NCI-H524 (cell line): ENCODE measurements at places on chromosomes 13 and 19.

GRCh38 chr13:94427313-94427953 is 52.0 kb downstream of the DCT start:
- no peak for DNase-seq

DNA sequence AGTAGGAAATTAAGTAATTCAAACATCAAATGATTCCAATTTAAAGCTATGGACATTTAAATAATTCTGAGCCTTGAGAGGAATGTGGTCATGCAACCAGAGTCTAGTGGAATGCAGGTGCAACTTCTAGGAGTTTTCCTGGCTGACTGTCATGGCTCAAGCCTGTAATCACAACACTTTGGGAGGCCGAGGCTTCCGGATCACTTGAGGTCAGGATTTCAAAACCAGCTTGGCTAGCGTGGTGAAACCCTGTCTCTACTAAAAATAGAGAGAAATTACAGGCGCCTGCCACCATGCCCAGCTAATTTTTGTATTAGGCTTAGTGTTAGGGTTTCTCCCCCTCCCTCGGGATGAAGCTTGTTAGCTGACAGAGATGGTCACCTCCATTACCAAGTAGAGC is 6.4 kb downstream of the ZNF808 start:
- DNase-seq, result no peak

GRCh38 chr13:26881154-26881553 is 120.6 kb upstream of the GPR12 start:
- DNase-seq, result no peak

GRCh38 chr13:37486171-37486681 is 112.3 kb downstream of the POSTN start:
- DNase-seq, result no peak

DNA sequence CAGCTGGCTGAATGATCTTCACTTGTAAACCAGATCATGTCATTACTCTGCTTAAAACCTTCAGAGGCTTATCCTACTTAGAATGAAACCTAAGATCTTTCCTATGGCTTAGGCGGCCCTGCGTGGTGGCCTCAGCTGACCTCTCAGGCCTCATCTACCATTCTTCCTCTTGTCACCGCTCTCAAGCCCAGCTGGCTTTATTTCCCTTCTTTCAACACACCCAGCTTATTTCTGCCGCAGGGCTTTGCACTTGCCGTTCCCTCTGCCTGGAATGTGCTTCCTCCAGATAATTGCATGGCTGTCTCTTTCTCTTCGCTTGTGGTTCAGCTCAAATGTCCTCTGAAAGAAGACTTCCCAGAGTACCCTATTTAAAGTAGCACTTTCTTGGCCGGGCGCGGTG is 3.6 kb upstream of the ASF1B start:
- DNase-seq, result peak; percentile 19

DNA sequence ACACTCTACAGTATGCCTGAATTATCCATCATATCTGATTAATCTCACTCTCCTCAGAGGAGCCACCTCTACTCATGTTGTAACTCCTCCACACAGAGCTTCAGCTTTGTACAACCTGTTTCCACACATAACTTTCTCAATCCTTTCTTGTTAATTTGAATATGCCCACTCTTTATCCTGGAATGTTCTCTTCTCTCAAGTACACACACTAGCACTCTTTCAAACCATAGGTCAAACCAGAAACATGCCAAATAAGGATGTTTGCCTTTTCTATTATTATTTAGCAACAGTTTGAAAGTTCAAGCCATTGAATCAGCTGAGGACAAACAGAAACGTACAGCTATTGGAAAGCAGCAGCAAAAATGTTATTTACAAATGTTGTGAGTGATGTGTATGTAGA is 110.3 kb downstream of the MIPEP start:
- DNase-seq, result no peak

DNA sequence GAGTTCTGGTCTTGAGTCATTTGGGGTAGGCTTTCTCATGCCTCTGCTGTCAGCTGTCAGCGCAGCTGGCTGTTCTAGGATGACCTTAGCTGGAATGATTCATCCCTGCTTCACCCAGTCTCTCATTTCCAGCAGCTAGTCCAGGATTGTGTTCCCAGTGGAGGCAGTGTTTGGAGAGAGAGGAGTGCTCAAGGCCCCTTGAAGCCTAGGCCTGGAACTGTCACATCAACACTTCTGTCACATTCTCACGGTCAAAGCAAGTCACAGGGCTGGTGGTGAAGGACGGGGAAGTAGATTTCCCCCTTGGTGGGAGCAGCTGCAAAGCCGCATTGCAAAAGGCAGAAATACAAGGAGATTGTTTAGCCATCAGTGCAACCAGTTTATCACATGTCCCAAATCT is 15.2 kb downstream of the TPT1 start:
- DNase-seq, result no peak

DNA sequence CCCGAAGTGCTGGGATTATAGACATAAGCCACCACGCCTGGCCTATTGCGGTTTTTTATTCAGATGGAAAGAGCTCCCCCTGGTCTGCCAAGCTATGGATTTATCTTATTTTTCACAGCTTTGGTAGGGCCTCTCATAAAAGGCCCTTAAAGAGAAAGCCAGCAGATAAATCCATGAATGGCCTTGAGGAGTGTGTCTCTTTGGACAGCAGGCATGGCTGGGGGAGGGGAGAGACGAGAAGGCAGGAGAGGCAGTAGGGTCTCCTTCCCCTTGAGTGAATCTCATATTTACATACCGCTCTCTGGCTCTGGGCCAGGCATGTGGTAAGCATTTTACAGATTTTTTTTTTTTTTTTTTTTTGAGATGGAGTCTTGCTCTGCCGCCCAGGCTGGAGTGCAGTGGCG is 25.2 kb downstream of the MARK4 start:
- no peak for DNase-seq

GRCh38 chr13:23947893-23948292 is 50.6 kb upstream of the C1QTNF9B start:
- DNase-seq, result no peak

GRCh38 chr13:23231241-23231640 is 50.5 kb downstream of the SGCG start:
- no peak for DNase-seq

GRCh38 chr13:38697628-38698333 is 10.9 kb downstream of the FREM2 start:
- no peak for DNase-seq

- peak; percentile 58 for DNase-seq
Observed at GRCh38 chr19:4449022-4449638, 8.5 kb downstream of the UBXN6 start.

- no peak for DNase-seq
Observed at GRCh38 chr19:33894787-33895186, 98.1 kb downstream of the KCTD15 start.

- DNase-seq, result no peak
Observed at GRCh38 chr13:67123165-67123564, 107.0 kb downstream of the PCDH9 start.

GRCh38 chr19:49019242-49019932 is 2.5 kb upstream of the LHB start:
- peak; percentile 77 for DNase-seq

DNA sequence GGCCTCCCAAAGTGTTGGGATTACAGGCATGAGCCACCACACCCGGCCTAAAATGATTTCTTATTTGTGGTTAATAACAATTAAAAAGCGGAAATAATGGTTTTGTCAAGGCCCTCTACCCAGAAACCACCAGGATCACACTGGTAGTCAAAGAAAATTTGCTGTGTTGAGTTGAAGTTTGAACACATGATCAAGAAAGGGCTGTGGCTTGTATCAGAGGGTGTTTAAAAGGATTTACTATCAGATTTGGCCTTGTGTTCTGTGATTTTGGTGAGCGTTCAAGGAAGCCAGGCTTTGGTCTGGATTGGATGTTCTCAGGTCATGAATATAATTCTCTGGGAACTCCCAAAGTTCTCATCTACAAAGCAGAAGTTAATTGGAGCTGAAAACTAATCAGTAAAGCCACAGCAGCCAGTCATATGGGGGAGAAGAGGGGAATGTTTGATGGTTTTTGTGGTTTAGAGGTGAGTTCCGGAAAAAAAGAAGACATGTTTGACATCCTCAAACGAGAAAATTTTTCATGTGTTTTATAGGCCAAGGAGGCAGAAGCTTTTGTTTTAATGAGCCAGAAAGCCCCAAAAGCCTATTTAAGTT is 10.6 kb upstream of the ZNF556 start:
- DNase-seq, result no peak

GRCh38 chr13:28329395-28330158 is 165.4 kb downstream of the FLT1 start:
- DNase-seq, result no peak

- DNase-seq, result no peak
Observed at GRCh38 chr13:113216254-113217048, 7.0 kb downstream of the CUL4A start.

DNA sequence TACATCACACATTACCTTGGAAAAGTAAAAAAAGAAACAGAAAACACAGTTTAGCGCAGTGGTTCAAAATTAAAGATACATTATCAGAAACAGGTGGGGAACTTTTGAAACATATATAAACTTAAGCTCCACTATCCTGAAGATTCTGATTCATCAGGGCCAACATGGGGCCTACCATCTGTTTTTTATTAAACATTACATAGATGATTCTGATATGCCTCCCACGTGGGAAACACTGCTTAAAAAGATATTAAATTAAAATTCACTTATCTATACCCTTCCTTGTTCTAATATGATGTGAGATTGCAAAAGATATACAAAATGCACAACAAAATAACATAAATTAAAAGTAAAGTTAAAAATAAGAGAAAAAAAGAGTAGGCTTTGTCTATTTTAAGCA is 125.0 kb downstream of the VWA8 start:
- DNase-seq, result no peak

GRCh38 chr19:3672993-3673392 is 27.3 kb downstream of the PIP5K1C start:
- no peak for DNase-seq

DNA sequence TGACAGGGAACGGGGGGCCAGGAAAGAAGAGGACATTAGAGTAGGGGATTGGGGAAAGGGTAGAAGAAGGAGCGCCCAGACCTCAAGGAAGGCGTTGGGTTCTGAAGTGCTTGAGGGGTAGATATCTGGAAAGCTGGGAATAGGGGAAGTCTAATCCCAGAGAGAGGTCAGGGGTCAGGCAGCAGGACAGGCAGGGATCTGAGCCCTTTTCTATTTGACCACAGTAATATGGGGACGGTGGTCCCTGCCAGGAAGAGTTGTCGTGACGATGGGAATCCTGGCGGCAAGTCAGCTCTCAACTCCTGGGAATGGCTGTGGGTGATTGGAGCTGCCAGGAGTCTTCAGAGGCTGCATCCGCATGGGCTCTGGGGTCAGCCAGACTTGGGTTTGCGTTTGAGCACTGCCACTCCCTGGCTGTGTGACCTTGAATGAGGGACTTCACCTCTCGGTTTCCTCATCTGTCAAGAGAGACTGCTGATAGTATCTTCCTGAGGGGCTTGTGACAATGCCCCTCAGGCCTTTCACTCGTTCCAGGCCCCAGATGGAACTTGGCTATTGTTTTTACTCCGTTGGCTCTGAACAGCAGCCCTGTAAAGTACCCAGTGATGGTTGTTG is 1.3 kb downstream of the AP2A1 start:
- DNase-seq, result no peak

- no peak for DNase-seq
Observed at GRCh38 chr19:35608251-35608650, 4.3 kb upstream of the HAUS5 start.

DNA sequence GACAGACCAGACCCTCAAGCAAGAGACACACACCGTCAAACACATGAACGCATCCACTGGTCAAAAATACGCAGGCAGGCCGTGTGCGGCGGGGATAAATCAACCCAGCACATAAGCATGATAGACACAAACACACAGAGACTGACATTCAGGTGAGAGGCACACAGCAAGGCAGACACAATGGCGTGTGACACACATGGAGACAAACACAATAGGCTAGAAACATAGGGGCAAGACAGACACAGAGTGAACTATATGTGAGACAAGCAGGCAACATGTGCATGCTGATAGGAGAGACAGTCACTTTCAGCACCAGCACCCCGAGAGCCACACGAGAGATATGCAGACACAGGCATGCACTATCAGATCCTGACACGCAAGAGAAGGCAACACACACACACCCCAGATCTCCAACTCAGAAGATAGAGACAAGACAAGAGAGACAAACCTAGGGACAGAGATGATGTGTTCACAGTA is 6.9 kb upstream of the JUNB start:
- DNase-seq, result no peak

DNA sequence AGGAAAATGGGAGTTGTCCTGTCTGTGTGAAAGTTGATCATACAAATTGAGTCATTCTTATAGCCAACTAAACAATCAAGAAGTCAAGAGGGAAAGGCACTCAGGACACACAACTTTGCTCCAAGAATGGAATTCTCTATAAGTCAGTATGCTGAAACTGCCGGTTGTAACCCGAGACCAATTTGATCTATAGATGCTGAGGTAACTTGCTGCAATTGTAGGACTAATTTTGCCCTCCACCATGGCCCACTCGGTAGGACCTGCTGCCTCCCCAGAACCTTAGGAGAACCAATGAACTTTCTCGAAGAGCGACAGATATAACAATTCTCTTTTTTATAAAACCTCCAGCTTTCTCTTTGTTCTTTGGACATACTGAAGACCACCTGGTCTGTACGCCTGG is 157.0 kb downstream of the RNF17 start:
- DNase-seq, result no peak

GRCh38 chr13:73074926-73075325 is 16.1 kb downstream of the KLF5 start:
- DNase-seq, result no peak

- DNase-seq, result no peak
Observed at GRCh38 chr19:48858984-48859710, 9.3 kb downstream of the PLEKHA4 start.

DNA sequence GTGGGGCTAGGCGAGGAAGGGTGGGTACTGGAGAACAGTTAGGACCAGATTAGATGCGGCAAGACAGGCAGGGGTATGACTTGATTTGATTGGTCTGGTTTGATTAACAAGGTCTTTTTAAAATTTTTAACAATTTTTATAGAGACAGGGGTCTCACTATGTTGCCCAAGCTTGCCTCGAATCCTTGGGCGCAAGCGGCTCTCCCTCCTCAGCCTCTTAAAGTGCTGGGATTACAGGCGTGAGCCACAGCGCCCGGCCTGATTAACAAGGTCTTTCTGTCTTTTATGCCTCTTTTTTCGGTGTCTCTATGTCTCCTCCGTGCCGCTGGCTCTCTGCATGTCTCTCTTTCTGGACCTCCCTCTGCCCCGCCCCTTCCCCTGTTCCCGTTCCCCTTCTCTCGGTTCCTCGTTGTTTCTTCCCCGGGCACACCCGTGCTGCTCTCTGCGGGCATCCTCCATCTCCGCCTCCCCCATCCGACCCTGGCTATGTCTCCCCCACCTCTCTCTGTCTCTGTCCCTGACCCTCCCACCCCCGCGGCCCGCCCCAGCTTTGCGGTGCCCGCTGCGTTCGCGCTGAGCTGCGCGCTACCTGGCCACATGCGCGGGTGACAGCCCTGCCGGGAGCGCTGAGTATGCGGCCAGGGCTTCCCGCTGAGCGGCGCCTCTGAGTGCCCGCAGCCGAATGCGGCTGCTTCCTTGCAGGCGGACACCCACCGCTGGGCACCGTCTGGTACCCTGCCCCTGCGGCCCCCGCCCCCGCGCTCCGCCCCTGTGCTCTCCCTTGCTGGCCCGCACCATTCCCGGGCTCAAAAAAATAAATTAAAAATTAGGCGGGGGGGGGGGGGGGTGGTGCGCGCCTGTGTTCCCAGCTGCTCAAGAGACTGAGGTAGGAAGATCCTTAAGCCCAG is 8.1 kb upstream of the SDHAF1 start:
- DNase-seq, result peak; percentile 73

GRCh38 chr19:51641648-51642047 is 5.0 kb downstream of the SIGLEC14 start:
- no peak for DNase-seq
